ENCODE measurements at places on chromosomes 1 and 21.

DNA sequence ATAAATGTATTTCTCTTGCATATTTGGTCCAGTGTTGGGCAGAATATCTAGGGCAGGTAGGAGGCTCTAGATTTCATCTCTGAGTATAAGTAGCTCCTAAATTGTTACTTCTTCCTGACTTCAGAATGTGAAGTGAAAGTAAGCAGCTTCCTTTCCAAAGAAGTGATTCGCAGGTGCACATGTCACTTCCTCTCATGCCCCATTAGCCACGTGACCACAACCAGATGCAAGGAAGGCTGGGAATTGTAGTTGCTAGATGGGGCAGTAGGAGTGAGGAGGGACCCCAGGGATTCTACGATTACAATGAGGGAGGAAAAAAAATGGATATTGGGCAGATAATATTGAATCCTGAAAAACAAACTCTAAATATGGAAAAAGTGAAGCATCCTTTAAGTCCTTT, 113.2 kb upstream of the CYYR1 start:
- peak; percentile 18 for DNase-seq

- no peak for DNase-seq
Measured at GRCh38 chr1:161298116-161298515, 11.7 kb downstream of the MPZ start.

- no peak for DNase-seq
Measured at GRCh38 chr21:18477043-18477442, 73.5 kb upstream of the TMPRSS15 start.

DNA sequence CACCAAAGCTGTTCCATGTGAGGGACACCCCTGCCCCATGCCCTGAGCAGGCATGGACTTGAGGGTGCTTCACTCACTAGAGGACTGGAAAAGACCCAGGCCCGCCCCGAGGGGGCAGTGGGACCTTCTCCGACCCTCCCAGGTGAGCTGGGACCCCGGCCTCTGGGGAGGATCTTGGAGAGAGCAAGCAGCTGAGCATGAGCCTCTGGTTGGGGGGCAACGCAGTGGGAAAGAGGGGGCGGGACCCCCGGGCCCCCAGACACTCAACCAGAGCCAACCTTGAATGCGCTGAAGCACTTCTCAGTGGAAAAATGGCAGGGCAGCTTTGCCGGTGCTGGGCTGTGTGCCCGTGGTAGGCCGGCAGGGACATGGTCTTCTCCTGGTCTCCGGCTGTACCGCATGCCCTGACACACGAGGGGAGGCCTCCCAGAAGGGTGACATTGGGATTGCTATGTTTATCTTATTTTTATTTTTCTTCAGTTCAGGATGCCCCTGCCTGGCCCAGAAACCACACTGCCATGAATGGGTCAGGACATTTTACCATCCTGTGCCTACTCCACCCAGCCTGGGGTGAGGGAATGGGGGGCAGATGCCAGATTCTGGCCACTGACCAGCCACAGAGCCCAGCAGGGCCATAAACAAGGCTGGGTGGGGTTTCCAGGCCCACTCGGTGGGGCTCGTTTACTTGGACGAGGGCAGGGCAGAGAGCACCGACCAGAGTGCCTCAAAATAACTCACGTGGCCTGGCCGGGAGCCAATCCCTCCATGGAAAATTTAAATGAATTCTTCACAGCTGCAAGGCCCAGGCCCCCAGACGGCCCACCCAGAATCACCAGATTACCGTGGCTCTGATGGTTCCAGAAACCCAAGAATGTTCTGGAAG, 17.2 kb upstream of the LAPTM5 start:
- DNase-seq, result no peak

GRCh38 chr1:195954848-195955247, 653.4 kb downstream of the KCNT2 start:
- DNase-seq, result no peak

DNA sequence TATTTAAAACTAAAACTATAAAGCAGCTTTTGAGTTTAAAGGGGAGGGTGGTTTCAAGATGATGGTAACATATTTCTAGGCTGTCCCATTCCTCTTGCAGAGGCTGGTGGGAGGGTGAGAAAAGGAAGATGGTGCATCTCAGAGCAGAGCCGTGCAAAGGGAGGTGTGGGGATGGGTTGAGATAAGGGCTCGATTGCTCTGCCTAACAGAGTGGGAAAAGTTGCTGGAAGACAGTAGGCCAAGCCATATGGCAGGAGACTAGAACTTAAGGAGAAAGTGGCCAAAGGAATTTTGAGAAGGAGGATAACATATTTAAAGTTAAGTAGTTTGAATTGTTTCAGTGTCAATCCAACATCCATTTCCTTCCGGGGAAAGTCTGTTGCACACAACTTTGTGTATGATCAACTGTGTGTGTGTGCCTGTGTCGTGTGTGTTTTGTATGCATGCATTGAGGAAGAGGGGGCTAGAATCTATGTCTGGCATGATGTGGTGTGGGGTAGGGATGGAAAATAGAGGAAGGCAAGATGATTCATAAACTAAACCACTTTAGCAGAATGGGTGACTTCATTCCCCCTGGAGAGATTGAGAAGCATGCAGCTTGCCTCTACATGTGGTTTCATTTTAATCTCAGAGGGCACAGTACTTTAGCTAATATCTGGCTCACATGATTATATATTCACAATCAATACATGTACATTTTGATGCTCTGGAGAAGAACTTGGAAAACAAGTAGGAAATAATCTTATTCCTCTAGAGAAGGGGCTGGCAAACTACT, 145.0 kb upstream of the DNAH14 start:
- peak; percentile 86 for DNase-seq

DNA sequence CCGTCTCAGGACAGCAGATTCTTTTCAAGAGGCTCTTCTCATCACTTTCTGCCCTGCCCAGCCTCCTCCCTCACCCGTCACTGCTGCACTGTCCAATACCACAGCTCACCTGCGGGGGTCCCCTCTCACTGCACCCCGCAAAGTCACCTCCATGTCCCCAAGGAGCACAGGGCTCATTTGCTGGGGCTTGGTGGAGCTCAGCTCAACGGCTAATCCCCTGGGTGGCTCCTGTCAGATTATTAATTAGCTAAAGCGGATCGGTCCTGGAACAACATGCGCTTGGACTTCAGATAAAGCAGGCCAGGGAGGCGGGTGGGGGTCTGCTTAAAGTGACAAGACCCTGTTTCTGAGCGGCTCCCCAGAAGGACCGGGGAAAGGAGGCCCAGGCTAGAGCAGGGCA, 43.1 kb downstream of the CASZ1 start:
- no peak for DNase-seq

- no peak for DNase-seq
Measured at GRCh38 chr1:205642679-205643307, 11.0 kb upstream of the ELK4 start.

GRCh38 chr1:214446772-214447556, 104.4 kb downstream of the PTPN14 start:
- peak; percentile 96 for DNase-seq

DNA sequence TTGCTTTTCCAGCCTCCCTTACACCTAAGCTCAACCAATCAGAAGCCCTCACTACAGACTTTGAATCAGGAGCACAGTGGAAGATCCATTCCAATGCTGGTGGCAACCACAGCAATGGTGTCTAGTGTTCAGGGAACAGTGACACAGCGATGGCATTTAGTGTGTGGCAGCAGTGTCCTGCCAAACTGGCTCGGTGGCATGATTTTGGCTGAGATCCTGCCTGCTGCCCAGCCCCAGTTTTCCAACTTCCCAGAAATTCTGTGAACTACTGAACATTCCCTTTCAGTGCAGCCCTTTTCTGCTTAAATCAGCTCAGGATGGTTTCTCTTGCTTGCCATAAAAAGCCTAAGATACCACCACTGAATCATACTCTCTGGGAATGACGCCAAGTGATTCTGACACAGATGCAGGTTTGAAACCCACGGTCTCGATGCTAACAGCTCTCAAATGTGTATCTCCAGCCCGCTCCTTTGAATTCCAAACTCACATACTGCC, 8.8 kb downstream of the ASAP3 start:
- DNase-seq, result peak; percentile 88

DNA sequence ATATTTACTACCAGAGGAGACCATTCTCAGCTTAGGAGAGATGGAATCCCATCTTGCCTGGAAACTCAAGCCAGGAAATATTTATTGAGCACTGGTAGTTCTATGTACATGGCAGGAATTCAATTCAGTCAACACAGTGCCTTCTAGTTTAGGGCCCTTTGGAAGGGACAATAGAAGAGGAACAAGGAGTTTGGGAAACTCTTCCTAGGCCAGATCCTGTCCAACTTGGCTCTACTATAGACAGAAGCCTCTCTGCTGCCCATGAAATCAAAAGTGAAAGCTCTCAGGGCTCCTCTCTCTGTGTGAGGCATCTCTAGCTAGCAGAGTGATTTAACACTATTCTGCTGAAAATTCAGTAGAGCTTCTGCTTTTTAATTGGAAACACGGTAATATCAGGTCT, 244.6 kb upstream of the MAP1LC3C start:
- DNase-seq, result no peak

DNA sequence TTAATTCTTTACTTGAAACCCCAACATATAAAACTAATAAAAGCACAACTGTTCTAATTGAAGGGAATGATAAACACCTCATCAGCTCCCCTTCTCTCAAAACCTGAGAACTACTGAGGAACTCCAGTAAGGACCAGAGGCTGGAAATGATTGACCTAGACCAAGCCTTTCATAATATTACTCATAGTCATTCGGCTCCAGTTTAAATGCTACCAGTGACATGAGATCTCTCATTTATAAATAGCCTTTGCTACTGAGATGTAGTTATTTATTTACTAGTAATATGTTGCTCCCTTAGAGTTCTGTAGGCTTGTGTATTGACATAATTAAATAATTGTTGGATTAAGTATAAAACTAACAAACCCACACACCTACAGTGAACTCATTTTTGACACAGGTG, 209.8 kb upstream of the PRMT6 start:
- DNase-seq, result no peak

GRCh38 chr1:115469703-115470476, 131.8 kb upstream of the NGF start:
- DNase-seq, result peak; percentile 78

DNA sequence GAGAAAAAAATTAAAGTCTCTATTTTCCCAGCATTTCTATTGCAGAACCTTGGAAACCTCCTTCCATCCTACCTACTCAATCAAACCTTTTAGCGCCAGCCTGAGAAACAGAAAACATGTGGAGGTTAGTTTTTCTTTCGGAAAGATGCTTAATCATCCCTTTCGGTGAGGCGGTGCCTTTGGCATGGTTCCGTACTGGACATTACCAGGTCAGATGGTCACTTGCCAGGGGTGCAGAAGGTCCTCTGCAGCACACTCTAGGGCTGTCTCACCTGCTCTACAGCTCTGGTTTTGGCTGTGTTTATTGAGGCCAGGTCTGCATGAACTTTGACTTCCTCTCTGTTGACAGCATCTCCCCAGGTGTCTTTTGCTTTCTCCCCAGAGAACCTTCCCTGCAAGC, 121.5 kb downstream of the PLD5 start:
- DNase-seq, result no peak

DNA sequence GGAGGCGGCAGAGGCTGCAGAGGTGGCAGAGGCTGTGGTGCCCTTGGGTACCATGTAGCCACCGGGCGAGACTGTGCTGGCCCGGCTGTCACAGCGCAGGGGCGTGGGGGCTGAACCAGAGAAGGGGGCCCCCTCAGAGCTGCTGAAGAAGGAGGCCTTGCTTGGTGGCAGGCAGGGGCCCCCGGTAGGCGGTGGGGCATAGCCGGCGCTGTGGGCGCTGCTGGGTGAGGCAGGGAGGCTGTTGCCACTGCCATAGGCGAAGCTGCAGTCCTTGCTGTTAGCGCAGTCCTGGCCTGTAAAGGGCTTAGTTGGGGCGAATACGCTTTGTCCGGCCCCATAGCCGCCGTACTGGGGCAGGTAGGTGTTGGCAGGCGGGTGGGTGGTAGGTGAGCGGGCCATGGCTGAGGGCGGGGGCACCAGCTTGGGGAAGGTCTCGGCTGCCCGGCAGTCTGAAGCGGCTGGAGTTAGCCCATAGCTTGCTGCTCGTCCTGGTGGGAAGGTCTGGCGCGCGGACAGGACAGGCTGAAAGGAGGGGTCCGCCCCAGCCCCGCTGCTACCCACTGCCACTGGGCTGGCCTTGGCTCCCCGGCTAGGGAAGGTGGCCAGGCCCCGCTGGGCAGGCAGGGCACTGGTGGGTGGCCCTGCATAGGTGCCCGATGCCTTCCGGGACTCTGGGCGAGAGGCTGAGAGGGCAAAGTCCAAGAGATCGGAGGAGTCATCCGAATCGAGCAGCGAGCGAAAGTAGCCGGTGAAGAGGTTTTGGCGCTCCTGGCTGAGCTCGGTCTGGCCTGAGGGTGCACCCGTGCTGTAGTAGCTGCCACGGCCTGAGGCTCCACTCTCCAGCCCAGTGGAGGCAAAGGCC, 54.9 kb downstream of the AHDC1 start:
- no peak for DNase-seq

- DNase-seq, result no peak
Measured at GRCh38 chr1:96367791-96368190, 353.8 kb upstream of the PTBP2 start.

GRCh38 chr1:70672442-70672888, 261.4 kb downstream of the CTH start:
- no peak for DNase-seq

GRCh38 chr1:45305231-45305630, 21.5 kb upstream of the HPDL start:
- no peak for DNase-seq

- no peak for DNase-seq
Measured at GRCh38 chr1:62436039-62436465, 797 bp upstream of the USP1 start.

DNA sequence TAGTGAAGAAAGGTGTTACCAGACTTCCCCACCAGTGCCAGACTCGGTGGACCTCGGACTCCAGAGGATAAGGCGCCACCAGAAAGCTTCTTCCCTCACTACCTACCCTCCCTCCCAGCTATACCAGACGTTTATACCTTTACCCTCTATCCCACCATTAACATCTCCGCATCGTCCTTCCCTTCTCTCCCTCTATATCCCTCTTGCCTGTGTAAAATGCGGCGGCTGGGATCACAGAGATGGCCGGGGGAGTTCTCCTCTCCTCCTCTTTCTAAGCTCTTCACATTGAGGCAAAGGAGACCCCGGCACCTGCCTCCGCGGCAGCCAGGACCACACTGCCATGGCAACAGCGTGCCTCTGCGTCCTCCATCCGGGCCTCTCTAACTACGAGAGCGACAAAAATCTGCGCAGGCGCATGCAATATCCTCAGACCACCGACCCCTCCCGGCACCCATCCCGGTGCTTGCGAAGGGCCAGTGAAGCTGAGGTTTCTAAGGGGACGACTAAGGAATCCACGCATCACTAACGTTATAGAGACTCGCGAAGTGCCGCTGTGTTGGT, at the start of gene CCDC181:
Gene CCDC181, minus strand, starts transcription at position 394 of the 561 bp plus-strand sequence. CDS start 2,547 bp downstream, outside the sequence.
- peak; percentile 78 for DNase-seq

DNA sequence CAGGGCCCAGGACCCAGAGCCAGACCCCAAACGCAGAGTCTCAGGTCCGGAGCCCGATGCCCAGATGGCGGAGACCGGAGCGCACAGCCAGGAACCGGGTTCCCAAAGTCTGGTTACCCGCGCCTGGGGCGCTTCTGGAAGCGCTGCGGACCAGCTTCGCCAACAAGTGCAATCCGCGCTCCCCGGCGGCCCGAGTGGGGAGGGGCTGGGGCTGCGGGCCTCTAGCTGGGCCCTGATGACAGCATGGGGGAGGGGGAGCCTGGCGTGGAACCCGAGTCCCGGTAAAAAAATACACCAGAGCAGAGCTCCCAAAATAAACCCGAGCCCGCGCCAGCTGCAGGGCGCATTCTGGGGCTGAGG, 494 bp downstream of the NT5C1A start:
- DNase-seq, result no peak

- no peak for DNase-seq
Measured at GRCh38 chr1:205630651-205631009, 1.2 kb downstream of the ELK4 start.

Data from fibroblast of skin of scalp (primary cell).